Liver (tissue), 10 donors: ENCODE measurements at places on chromosomes 3 and 15.

GRCh38 chr3:23633261-23633960 lies 172.3 kb upstream of the UBE2E1 start:
- DNase-seq: no peak

DNA sequence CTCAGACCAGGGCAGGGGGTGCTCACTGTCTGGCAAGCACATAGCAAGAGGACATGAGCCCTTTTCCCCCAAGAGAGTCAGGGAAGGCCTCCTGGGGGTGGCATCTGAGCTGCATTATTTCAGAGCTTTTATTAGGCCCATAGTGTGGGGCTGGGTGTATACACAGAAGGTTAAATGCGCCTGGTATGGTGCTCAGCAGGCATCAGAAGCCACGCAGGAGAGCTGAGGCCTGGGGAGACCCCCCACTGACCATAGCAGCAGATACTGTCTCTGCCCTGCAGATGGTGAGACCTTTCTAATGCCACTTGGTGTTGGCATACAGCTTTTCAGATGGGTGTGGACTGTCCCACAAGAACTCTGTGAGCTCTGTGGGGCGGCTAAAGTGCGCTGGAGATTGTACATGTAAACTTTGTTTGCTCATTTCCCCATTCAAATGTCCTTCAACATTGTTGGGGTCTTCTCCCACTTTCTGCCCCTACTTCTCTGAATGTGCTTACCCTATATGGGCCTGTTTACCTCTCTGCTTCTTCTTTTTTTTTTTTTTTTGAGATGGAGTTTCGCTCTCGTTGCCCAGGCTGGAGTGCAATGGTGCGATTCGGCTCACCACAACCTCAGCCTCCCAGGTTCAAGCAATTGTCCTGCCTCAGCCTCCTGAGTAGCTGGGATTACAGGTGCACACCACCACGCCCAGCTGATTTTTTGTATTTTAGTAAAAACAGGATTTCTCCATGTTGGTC lies 62.2 kb downstream of the CDC25A start:
- DNase-seq: no peak

GRCh38 chr15:85748176-85748575 lies 46.5 kb downstream of the KLHL25 start:
- DNase-seq: no peak

GRCh38 chr15:26970712-26971210 lies at the start of gene GABRG3:
Gene GABRG3 (plus strand): TSS chr15:26971181.
- DNase-seq: no peak

- no peak for DNase-seq
These were observed 129.6 kb downstream of the FOXP1 start for GRCh38 chr3:71453822-71454511.

GRCh38 chr3:172859041-172859440 lies 108.5 kb downstream of the ECT2 start:
- DNase-seq: no peak

DNA sequence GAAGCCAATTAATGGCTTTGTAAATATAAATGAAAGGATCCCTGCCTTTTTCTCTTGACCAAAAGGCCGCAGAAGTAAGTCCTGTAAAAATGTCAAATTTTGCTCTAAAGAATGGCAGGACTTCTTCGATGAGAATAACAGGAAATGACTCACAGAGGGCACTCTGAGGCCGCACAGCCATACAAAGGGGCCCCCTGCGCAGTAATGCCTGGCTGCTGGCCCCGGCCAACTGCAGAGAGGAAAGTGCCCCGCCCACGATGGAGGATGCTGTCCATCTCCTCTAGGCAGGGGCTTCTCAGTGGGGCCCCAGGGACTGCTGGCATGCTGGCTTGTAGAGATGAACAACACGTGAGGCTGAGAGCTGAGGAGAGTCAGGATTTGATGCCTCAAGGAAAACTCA lies 18.1 kb upstream of the SCN10A start:
- DNase-seq: no peak

- no peak for DNase-seq
These were observed 138.2 kb downstream of the TPRA1 start for GRCh38 chr3:127452321-127452821.

DNA sequence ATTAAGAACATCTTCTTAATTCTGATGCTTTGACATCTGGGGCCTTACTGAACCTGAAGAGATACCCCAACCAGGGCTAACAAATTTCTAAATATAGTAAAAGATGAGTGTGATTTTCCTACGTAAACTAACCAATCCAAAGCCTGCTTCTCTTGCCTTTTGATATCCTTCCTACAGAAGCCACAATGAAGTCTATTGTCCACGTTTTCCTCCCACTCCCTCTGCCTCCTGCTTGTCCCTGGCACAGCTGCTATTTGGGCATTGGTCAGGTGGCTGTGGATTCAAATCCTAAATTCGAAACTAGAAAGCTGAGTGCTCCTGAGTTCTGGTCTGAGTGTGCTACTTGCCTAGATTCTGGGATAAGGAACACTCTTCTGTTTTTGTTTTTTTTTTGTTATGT lies 17.4 kb upstream of the MKRN3 start:
- DNase-seq: no peak

GRCh38 chr3:107833722-107834416 lies 257.0 kb downstream of the CD47 start:
- no peak for DNase-seq

GRCh38 chr3:48694610-48695392 lies 9.1 kb upstream of the NCKIPSD start:
- no peak for DNase-seq
